ENCODE measurements at places on chromosomes 1 and 21.

- no peak for DNase-seq
Measured at GRCh38 chr1:69475021-69475420, 92.7 kb upstream of the LRRC7 start.

DNA sequence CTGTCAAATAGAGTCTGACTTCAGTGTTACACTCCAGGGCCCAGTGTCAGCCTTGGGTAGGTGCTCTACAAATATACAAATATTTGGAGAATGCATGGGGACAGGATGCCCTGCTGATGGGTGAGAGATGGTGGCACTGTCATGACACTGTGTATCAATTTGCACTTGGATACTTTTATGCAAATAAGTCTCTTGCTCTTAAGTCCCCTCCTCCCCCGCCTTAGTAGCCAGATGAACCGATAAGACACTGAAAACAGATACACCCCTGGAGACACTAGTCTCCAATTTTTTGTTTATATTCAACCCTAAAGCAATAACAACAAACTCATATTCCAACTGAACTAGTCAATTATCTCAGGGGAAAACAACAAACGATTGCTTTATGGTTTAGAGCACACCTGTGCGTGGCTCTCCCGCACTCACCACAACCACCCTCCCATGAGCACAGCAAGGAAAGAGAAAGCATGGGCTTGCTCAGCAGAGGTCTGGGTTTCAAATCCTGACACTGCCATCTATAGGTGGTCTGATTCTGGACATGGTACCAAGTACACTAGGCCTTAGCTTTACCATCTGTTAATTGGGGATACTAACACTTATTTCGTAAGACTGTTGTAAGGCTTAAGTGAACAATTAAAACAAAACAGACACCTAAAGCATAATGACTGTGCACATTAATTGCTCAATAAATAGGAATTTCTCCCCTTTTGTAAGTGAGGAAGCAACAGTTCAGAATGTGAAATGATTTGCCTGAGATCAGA is 50.3 kb downstream of the HIVEP3 start:
- DNase-seq = peak; percentile 33

GRCh38 chr1:143611159-143611558 is 360.6 kb downstream of the FAM72C start:
- DNase-seq = no peak

DNA sequence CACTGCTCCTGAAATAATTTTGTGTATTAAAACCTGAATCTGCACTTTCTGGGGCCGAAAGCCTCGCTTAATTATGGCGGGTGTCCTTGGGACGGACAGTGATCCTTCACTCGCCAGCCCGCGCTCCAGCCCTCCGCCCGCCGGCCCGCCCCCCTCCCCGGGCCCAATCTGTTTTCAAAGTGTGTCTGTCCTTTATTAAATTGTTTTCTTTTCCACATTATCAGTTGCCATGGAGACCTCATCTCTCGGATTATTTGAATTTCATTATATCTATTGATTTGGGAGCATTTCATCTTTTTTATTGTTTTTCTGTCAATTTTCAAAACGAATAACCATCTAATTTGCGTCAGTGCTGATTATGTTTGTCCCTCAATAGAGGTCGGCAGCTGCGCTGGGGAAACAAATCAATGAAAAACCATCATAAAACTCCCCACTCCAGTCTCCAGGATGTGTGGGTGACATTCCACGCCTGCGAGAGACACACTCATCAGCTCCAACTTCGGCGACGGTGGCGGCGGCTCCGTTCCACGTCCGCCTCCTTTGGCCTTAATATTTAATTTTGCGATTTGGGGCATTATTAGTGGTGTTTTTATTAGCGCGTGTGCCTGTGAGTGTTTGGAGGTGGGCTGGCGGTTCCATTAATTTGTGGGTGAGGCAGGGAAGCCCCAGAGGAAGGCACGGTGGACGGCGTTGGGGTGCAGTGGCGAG is 123.9 kb downstream of the CASZ1 start:
- DNase-seq = no peak

DNA sequence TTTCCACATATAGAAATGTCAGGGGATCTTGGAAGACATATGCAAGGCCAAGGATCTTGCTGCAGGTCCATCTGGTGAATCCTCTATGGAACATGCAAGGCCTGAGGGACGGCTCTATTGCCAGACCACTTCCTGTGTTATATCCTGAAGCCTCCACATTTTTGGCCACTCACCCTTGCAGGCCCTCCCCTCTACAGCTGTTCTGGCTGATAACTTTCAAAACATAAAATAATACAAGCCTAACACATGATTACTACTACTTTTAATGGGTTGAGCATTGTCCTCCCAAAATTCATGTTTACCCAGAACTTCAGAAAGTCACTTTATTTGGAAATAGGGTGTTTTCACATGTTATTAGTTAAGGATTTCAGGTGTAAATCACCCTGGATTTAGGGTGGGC is 18.5 kb upstream of the LYPLAL1 start:
- peak; percentile 55 for DNase-seq

- DNase-seq = peak; percentile 26
Measured at GRCh38 chr1:38834221-38834782, 25.3 kb downstream of the RRAGC start.

- no peak for DNase-seq
Measured at GRCh38 chr1:179197690-179198297, 31.7 kb downstream of the ABL2 start.

- peak; percentile 56 for DNase-seq
Measured at GRCh38 chr1:185593271-185593670, 140.9 kb upstream of the HMCN1 start.

DNA sequence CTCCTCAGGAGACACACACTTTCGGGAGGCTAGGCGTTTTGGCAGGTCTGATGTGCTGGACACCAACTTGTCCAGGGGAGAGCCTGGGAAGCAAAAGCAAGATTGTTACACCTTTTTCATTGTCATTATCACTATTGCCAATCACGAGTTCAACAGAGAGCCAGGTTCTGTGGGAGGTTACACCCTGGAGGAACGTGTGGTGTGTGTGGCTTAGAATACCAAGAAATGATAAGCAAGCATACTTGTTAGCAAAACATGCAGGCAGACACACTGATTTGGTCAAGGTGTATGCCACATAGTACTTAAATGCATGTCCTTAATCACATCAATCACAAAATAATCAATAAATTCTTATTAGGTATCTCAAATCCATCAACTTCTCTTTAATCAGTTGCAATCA is 16.1 kb downstream of the HMGCS2 start:
- no peak for DNase-seq

DNA sequence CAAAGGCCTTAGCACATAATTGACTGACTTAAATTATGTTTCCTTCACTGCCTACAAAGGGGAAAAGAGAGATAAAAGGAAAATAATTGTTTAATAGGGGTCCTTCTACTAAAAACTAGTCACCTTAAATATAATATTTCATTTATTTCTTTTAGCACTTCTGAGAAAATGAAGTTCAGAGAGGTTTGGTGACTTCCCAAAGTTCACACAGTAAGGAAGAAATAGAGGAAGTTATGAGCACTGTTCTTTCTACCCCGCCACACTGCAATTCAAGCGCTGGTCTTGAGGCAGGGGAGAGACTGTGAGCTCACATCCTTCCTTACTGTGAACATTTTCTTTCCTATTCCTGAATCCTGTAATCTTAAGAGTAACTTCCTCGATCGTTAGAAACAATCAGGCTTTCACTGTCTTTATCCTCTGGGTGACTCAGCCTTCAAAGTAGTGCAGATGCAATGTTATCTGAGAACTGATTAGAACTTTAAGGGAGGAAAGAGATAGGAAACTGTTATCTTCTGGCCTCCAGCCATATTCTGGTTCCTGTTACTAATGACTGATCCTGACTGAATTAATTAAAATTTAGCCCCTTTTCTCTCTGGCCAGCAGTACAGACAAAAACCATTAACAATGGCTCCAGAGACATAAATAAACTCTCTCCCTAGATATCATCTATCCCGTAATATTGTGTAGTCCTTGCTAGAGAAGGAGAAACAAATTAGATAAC is 6.8 kb downstream of the RGS5 start:
- peak; percentile 70 for DNase-seq

DNA sequence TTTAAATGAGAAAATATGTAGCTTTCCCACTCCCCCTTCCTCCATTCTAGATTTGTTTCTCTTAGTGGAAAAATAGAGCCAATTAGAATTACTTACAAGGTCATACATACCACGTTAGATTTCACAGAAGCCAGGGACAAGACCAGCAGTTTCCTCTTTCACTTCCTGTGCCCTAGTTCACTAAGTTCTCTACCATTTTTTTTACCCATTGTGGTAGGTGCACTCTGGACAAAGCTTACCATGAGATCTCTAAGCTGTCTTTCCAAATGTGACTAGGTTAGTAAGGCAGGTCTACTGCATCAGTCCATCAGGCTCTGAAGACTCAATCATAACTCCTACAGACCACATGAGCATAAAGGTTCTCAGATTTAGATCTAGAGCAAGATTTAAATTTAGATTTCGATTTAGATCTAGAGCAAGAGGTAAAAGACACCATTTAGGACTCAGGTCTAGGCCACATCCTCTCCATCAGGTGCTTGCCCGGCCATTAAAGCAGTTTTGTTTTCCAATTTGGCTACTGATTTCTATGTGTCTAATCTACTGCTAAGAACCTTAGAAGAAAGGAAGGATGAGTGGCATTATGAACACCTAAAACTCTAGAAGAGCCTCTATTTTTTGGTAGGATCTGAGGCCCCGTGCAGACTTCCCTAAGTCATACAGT is 235.3 kb downstream of the FAF1 start:
- DNase-seq = no peak

- peak; percentile 56 for DNase-seq
Measured at GRCh38 chr1:217524787-217525520, 105.9 kb downstream of the GPATCH2 start.

GRCh38 chr1:19066874-19067181 is 110.4 kb upstream of the IFFO2 start:
- no peak for DNase-seq

GRCh38 chr1:218698141-218698540 is 353.0 kb downstream of the TGFB2 start:
- DNase-seq = peak; percentile 76

- DNase-seq = no peak
Measured at GRCh38 chr1:56072310-56072709, 507.1 kb downstream of the PLPP3 start.

GRCh38 chr1:99849744-99850458 is at the start of gene AGL:
TSS of gene AGL (plus strand) at chr1:99850361. CDS start at chr1:99851043, 682 bp downstream.
- DNase-seq = peak; percentile 70

DNA sequence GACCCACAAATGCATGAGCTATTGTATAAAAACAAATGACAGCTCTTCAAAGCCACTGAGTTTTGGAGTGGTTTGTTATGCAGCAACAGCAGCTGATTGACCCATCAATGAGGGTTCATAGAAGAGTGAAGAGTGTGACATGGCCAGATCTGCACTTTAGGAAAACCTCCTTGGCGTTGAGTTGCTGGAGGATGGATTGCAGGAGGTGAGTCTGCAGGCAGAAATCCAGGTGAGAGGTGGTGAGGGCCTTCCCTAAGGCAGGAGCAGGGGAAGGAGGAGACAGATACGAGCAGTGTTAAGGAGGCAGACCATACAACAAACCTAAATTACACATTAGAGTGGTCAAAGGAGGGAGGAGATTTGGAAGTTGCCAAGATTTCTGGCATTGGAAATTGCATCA is 169.3 kb upstream of the CSF3R start:
- no peak for DNase-seq

GRCh38 chr1:198716051-198716450 is 77.2 kb downstream of the PTPRC start:
- DNase-seq = no peak

DNA sequence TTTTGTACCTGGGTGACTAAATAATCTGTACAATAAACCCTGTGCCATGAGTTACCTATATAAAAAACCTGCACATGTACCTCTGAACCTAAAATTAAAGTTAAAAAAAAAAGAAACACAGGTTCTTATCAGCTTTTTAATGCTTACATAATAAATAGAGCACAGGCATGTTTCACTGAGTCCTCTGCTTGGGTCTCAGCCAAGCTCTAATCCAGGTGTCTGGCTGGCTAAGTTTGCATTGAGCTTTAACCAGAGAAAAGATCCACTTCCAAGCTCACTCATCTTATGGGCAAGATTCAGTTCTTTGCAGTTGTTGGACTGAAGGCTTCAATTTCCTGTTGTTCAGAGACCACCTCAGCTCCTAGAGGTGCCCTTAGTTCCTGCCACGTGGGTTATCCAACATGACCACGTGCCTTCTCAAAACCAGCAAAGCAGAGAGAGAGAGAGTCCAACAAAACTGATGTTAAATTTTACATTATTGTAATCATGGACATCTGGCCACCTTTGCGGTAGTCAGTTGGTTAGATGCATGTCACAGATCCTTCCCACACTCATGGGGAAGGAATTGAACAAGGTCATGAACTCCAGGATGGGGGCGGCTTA is 68.2 kb upstream of the TMPRSS2 start:
- no peak for DNase-seq

DNA sequence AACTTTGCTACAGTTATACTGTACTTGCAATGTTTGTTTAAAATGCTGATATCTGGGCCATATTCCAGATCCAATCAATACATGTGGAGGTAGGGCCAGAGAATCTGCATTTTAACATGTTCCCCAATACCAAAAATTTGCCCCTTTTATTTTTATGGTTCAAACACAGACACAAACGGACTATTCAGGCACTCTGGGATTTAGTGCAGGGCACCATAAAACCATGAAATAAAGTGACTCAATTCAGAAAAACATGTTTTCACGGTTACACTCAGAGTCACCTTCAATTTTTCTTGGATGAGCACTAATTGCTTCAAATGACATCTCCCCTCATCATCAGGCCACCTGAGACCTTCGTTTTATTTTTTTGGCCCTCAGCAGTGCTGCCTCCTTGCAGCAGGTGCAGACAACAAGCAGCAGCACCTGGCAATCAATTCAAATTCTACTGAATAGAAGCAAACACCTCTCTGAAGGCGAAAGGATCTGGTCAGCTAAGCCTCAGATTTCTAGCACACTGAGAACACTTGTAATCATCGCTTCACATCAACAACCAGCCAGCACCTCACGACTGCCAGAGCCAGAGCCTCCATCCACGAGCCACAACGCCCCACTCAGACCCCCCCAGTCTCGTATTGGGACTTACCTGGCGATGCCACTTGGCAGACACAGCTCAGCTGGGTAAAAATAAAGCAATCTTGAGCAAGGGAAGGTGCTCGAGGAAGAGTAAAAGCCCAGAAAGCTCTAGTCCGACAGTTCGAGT is 1.1 kb downstream of the ERO1B start:
- no peak for DNase-seq

- peak; percentile 86 for DNase-seq
Measured at GRCh38 chr1:231929311-231929710, 302.7 kb downstream of the DISC1 start.

DNA sequence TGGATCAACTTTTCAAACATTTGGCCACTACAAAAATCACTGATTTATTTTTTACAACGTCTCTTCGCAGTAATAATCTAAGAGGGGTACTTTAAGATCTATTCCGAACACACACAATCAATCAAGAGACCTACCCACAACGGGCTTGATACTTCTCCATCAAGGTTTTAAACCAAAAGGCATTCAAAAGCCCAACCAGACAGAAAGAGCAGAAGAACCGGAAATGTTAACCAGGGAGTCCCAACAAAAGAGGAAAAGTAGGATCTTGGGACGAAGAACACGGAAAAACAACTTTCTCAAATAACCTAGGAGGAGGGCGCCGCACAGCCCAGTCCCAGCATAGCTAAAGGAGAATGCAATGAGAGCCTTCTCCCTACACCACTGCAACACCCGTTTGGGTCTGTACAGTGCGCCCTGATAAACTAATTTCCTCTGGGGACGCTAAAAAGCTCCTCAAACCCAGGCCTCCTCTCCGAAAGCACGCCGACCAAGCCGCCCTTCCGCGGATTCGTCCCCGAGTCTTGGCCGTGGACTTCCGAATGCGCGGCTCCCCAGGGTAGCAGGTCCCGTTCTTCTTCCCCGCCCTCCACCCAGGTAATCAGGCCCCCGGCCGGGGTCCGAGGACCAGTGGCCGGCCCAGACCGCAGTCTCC is 623 bp downstream of the RPL22 start:
- DNase-seq = no peak

Data from cardiac fibroblast (primary cell).